ENCODE measurements at places on chromosomes 6 and 20.
A peak's percentile ranks its signal among the peaks of the same experiment; 100 is the strongest.

DNA sequence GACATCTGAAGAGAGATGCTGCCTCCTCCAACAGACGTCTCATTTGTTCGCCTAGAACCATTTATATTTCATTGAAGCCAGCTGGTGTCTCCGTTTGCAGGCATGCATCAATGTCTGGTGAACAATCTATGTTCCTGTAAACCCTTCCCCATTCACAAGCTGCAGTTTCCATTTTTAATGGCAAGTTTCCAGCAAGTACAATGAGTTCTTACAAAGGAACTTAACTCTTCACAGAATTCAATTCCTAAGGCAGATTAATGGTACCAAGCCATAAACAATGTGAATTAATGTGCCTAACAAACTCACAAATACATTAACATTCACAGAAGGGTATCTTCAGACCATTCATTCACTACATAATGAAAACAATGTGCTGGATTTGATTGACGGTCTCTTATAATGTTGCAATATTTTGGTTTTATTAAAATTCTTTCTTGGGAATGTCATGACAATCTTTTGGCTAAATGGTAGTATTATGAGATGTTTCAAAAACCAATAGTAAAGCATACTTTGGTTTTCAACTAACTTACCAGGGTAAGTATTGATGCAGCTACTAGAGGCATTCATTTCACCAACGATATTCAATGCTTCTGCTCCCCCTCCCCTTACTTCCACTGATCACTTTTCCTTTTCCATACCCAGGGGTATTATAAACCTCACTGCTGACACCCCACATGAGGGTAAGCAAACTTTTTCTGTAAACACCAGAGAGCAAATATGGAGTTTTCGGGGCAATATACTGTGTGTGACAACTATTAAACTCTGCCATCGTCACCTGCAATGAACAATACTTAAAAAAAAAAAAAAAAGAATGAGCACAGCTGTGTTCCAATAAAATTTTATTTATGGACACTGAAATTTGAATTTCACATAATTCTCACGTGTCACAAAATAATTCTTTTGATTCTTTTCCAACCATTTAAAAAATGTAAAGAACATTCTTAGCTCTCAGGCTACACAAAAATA, 4.2 kb downstream of the AKIRIN2 start:
- DNase-seq, result no peak

DNA sequence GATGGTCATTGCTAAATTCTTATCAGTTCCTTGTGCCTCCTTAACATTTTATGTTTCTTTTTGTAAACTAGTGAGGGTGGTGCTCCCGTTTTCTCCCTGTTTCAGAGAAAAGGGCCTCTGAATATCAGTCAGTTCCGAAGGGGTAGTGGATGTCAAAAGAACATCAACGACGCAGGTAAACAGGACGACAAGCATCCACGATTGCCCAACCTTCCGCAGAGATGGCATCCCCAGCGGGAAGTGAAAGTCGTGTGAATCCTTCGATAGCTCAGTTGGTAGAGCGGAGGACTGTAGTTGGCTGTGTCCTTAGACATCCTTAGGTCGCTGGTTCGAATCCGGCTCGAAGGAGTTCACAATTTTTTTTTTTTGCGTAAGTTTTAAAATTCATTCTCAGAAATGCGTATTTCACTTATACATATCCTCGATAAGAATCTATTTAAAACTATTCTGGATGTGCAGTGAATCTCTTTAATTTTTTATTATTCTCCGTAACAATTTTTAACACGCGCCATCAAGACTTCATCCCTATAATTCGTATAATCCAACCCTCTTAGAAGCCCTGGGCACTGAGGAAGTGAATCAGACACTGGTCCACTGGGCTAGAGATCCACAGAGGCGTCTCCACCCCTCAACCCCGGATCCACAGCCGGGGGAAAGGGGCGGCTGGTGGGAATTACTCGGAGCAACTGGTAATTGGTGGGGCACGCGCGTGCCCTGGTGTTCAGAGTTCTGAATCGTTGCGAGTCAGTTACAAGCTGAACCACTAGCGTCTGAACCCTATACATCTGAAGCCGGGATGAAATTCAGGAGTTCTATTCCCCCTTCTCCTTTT, 27.9 kb upstream of the ABT1 start:
- peak; percentile 99 for DNase-seq

GRCh38 chr6:23180504-23181293, 611.3 kb downstream of the HDGFL1 start:
- no peak for DNase-seq

- DNase-seq, result no peak
Observed at GRCh38 chr20:3848565-3848964, 1.9 kb downstream of the MAVS start.

DNA sequence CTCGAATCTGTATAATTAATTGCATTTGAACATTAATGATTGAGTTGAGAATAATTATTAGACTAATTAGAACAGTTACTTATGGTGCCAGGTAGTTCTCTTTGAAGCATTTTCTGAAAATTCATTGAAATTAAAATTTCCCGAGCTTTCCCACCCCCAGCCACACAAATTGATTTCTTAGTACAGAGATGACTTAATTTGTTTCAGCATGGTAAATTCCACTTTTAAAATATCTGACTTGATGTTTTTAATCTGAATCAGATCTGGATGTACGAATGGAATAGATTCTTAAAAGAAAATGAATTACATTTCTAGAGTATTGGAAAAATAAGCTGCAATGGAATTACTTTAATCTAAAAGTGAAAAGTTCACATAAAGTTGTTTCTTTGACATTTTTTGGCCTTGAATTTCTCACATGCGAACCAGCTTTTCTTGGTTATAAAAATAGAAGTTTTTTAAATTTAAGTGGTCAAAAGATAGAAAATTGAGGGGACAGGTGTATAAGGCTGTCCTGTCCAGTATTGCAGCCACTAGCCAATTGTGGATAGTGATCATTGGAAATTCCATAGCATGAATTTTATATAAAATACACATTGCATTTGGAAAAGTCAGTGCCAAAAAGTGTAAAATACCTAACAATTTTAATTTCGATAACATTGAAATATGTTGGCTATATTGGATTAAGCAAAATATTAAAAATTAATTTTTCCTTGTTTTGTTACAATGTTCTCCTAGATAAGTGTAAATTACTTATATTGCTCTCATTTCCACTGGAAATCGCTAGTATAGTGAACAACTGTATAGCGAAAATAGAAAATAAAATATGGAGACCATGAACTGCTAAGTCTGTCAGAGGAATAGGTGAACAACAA, 102.9 kb downstream of the OR2B2 start:
- DNase-seq, result no peak

DNA sequence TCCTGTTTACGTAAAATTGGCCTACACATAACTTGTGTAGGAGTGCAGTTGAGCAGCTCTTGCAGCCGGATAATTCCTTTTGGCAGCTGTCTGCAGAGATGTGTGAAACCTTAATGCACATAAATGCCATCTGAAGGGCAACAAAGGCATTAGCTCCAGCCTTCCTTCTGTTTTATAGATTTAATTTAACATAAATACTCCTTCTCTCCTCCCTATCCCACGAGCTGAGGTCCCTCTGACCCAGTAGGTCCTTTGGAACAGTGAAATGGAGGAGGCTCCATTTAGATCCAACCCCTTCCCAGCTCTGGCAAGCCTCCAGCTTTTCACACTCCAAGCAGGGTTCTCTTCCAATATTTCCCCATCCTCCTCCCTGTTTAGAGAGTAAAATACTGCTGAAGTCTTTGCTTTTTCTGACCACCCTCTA, 6.5 kb downstream of the PLEKHG1 start:
- no peak for DNase-seq

DNA sequence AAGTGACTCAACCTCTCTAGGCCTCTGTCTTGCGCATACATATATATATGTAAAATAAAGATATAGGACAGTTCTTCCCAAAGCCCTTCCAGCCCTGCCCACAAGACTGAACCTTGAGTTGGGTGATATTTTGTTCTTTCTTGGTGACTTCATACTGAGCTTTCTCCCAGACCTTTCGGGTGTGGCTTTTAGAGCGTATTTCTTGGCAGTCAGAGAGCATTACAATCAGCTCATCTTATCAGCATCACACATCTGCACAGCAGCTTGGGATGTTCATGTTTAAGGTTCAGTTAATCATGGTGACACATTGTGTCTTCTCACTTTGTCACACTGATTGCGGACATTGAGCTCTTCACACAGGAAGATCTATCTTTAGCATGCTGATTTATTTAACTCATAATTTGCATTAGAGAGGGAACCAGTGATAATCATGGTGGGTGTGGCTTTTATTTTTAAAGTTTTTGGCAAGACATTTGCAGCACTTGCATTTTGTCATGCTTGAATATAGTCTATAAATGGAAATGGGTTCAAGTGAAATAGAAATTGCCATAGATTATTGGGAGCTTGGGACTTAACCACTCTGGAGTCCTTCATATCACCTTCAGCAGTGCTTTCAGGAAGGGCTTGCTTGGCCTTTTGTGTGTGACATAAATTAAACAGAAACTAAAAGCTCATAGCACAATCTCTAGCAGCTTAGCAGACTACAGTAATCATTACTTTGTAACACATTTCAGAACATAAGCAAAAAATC, 8.3 kb downstream of the KIF3B start:
- peak; percentile 36 for DNase-seq

DNA sequence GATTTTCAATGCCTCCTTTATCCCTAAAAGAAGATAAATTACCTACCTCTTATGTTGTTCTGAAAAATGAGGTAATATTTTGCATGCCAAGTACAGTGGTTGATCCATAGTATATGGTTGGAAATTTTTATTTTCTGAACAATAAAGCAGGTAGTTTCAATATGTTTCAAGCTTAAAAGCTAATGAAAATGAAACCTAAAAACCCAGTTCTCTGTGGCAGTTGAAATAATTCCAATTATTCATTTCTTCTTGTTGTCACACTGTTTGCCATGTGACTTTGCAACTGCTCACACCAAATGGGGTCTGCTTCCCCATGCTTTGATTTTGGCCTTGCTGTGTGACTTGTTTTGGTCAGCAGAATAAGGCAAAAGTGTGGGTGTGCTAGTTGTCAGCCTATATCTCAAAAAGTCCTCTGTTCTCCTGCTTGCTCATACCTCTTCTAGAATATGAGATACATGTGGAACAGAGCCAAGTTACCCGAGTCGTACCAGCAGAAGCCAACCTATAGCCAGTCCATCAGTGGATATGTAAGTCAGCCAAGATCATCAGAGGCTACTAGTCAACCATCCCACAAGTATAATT, 197.2 kb upstream of the THEMIS start:
- DNase-seq, result no peak

- no peak for DNase-seq
Observed at GRCh38 chr20:57216669-57217068, 49.8 kb downstream of the BMP7 start.

GRCh38 chr6:156988276-156989158, 211.3 kb downstream of the ARID1B start:
- no peak for DNase-seq

GRCh38 chr6:148414836-148415235, 72.2 kb downstream of the SASH1 start:
- DNase-seq, result no peak

DNA sequence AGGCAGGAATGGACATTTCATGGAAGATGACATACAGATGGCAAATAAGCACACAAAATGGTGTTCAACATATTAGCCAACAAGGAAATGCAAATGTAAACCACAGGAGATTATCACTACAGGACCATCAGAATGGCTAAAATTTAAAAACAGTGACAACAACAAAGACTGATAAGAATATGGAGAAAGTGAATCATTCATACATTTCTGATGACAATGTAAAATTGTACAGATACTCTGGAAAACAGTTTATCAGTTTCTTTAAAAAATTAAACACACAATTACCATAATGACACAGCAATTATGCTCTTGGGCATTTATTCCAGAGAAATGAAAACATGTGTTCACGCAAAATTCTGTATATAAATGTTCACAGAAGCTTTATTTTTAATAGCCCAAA, 105.8 kb upstream of the RUNX2 start:
- no peak for DNase-seq

DNA sequence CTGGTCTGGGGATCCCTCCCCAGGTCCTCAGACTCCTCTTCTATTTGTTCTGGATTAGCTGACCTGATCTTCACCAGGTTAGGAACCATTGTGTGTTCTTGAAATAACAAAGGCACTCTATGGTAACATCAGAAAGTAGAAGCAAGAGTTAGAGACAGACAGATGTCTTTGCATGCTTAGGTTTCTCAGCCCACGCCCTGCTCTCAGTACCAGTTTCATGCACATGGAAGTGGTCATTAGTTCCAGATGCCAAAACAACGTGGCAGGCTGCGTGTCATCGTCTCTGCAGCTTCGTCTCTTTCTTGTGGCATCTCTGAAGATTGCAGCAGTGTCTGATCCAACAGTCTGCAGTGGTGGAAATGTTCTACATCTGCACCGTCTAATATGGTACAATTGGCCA, 89.4 kb downstream of the PACRG start:
- no peak for DNase-seq

DNA sequence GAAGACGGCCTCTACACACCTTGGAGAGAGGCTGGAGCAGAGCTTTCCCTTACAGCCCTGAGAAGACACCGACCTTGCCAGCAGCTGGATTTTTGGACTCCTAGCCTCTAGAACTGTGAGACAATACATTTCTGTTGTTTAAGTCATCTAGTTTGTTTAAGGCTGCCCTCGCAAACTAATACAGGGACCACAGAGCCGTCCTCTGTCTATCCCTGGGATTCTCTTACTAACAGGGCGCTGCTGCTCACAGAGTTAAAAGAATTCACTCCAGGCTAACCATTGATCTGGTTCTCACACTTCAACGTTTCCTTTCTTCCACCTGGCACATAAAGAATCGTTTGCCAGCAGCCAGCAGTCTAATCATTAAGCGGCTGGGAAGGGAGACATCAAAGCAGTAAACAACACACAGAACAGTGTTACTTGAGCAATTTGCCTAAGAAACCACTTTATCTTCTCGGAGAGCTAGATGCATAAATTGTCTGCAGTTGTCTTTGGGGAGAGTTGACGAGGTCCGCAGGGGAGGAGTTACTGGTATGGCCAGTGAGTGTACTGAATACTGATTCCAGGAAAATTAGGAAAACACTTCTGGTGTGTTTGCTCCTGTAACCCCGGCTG, 103.5 kb upstream of the AKAP12 start:
- DNase-seq, result no peak

DNA sequence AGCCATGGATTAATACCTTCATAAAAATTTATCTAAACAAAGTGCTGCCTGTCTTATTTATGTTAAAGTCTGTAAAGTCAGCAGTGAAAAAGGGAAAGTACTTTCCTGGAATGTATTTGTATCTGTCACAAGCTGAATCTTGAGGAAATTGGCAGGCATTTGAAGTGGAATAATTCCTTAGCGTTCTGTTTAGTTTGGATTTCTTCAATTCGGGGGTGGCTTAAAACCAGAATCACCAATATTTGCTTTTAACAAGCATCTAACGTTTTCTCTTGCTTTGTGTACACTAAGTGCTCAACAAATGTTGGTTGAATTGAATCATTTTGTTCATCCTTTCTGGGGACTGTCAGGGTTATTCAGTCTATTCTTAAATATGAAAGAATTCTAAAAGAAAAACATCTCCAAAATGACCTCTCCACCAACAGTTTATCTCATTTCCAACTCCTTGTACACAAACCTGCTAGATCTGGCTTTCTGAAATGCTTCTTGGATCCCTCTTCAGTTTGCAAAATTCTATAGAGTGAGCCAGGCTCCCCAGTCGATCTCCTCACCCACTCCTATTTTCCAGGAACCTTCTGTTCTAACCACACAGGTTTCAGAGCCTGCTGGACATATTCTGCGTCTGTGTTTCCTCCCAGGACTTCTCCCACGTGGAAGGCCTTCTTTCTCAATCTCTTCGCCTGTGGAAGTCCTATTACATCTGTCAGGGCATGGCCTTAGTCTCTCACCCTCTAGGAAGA, 2.0 kb upstream of the NPEPL1 start:
- DNase-seq, result no peak

GRCh38 chr6:52603000-52603795, 26.3 kb upstream of the TRAM2 start:
- no peak for DNase-seq

GRCh38 chr6:106918115-106918514, 56.4 kb downstream of the CD24 start:
- no peak for DNase-seq

All from activated CD4-positive, alpha-beta T cell treated with anti-CD3 and anti-CD28 coated beads, Interleukin-2, amount 50 U/mL, for 48 hours (primary cell).